ENCODE measurements at places on chromosomes 5 and 9. TPM values are rescaled to one million over a fixed set of nuclear protein-coding genes. Genes with fewer than 3 reads are reported as not detected.
A peak's percentile ranks its signal among the peaks of the same experiment; 100 is the strongest.

The CDH12 gene
- 0.02 TPM for polyA plus RNA-seq

The CCNO gene
- polyA plus RNA-seq: 0.23 TPM

The TRPM6 gene
- 0.07 TPM for polyA plus RNA-seq

The NUTM2F gene
- not detected for polyA plus RNA-seq

The ZNF608 gene
- polyA plus RNA-seq: 1.4 TPM

- no peaks in the 10 kb centered on the region for H3K27me3 ChIP-seq
- no peak overlapping the region for H3K27ac ChIP-seq
- no peak for DNase-seq
- peaks cover 17% of the 10 kb centered on the region for H3K36me3 ChIP-seq
- no peak overlapping the region for H3K4me3 ChIP-seq
Measured at GRCh38 chr5:79023348-79023747, 38.2 kb upstream of the ARSB start.

GRCh38 chr9:4305065-4305985, 5.5 kb upstream of the GLIS3 start:
- no peaks in the 10 kb centered on the region for H3K36me3 ChIP-seq
- no peak for DNase-seq
- H3K27me3 ChIP-seq: no peaks in the 10 kb centered on the region
- H3K27ac ChIP-seq: peak overlapping the region; percentile 68
- H3K4me1 ChIP-seq: peaks cover 20% of the 10 kb centered on the region

- H3K4me1 ChIP-seq: peaks cover 20% of the 10 kb centered on the region
- H3K36me3 ChIP-seq: no peaks in the 10 kb centered on the region
- no peak overlapping the region for H3K4me3 ChIP-seq
- no peaks in the 10 kb centered on the region for H3K27me3 ChIP-seq
Measured at GRCh38 chr5:140591747-140592372, 27.2 kb downstream of the SLC35A4 start.

GRCh38 chr5:149038336-149039080, 24.4 kb downstream of the SH3TC2 start:
- H3K27me3 ChIP-seq: no peaks in the 10 kb centered on the region
- H3K36me3 ChIP-seq: no peaks in the 10 kb centered on the region
- no peak overlapping the region for H3K4me3 ChIP-seq
- no peak overlapping the region for H3K27ac ChIP-seq

GRCh38 chr9:107733523-107733894, 243.9 kb upstream of the KLF4 start:
- no peak for DNase-seq
- H3K4me3 ChIP-seq: peak overlapping the region; percentile 21
- no peaks in the 10 kb centered on the region for H3K36me3 ChIP-seq

DNA sequence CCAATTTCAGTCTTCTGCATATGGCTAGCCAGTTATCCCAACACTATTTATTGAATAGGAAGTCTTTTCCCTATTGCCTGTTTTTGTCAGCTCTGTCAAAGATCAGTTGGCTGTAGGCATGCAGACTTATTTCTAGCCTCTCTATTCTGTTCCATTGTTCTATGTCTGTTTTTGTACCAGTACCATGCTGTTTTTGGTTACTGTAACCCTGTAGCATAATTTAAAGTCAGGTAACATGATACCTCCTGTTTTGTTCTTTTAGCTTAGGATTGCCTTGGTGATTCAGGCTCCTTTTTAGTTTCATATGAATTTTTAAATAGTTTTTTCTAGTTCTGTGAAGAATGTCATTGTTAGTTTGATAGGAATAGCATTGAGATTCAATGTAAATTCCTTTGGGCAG, 104.9 kb upstream of the SLCO6A1 start:
- H3K27ac ChIP-seq: no peak overlapping the region
- no peaks in the 10 kb centered on the region for H3K4me1 ChIP-seq
- H3K4me3 ChIP-seq: no peak overlapping the region
- H3K36me3 ChIP-seq: no peaks in the 10 kb centered on the region
- no peaks in the 10 kb centered on the region for H3K27me3 ChIP-seq
- DNase-seq: no peak

- H3K4me1 ChIP-seq: peaks cover 59% of the 10 kb centered on the region
- H3K27ac ChIP-seq: peak overlapping the region; percentile 98
- DNase-seq: no peak
- H3K4me3 ChIP-seq: peak overlapping the region; percentile 85
Measured at GRCh38 chr9:35729700-35730485, 2.1 kb downstream of the TLN1 start.

GRCh38 chr5:10286862-10287227, 20.9 kb downstream of the CMBL start:
- H3K27me3 ChIP-seq: no peaks in the 10 kb centered on the region
- H3K4me1 ChIP-seq: peaks cover 33% of the 10 kb centered on the region
- H3K27ac ChIP-seq: no peak overlapping the region
- no peak for DNase-seq
- H3K4me3 ChIP-seq: no peak overlapping the region
- H3K36me3 ChIP-seq: peaks cover 13% of the 10 kb centered on the region

DNA sequence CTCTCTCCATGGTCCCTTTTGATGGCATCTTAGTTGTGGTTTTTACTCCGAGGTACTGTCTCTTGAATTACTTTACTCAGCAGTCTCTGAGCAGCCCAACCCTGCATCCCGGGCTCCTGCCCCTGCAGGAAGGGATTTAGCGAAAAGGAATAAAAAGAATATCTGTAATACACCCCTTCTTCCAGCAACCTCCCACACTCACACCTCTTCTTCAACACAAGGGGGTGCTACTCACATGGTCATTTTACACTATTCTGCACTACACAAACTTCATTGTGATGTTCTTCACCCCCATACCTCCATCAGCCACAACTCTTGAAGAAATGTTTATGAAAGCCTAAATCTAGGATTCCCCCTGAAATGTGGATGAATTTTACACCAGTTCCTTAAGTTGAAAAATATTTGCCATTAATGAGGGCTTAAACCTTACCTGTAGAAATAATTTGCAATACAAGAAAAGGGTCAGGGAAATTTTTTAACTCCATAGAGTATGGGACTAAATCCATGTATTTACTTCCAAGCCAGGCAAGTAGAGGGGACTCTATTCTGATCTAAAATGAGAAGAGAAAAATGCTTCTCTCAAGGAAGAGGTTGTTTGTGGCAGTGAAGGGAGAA, 26.0 kb downstream of the TPD52L3 start:
- no peaks in the 10 kb centered on the region for H3K4me1 ChIP-seq
- no peak for DNase-seq
- H3K4me3 ChIP-seq: no peak overlapping the region
- no peaks in the 10 kb centered on the region for H3K36me3 ChIP-seq

DNA sequence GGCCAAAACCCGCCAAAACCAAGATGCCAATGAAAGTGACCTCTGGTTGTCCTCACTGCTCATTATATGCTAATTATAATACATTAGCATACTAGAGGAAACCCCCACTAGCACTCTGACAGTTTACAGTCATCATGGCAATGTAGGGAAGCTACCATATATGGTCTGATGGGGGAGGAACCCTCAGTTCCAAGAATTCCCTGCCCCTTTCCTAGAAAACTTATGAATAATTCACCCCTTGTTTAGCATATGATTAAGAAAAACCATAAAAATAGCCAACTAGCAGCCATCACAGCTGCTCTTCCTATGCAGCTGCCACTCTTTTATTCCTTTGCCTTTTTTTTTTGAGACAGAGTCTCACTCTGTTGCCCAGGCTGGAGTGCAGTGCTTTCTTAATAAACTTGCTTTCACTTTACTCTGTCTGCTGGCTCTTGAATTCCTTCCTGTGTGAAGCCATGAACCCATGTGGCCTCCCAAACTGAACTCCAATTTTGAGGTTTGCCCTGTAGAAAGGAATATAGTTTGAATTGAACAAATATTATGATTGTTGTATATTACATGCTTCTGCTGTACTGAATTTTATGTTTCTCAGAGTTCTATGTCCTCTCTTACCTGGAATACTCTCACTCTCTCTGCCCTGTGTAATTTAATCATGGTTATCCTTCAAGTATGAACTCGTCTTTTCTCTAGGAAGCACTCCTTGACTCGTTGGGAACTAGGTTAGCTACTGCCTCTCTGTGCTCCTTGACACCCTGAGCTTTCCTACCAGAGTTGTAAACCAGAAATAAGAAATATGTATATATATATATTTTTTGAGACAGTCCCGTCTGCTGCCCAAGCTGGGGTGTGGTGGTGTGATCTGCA, 59.8 kb downstream of the KIAA1958 start:
- H3K27me3 ChIP-seq: no peaks in the 10 kb centered on the region
- peaks cover 2% of the 10 kb centered on the region for H3K4me1 ChIP-seq
- no peak overlapping the region for H3K4me3 ChIP-seq
- H3K36me3 ChIP-seq: no peaks in the 10 kb centered on the region
- no peak for DNase-seq
- H3K27ac ChIP-seq: no peak overlapping the region

DNA sequence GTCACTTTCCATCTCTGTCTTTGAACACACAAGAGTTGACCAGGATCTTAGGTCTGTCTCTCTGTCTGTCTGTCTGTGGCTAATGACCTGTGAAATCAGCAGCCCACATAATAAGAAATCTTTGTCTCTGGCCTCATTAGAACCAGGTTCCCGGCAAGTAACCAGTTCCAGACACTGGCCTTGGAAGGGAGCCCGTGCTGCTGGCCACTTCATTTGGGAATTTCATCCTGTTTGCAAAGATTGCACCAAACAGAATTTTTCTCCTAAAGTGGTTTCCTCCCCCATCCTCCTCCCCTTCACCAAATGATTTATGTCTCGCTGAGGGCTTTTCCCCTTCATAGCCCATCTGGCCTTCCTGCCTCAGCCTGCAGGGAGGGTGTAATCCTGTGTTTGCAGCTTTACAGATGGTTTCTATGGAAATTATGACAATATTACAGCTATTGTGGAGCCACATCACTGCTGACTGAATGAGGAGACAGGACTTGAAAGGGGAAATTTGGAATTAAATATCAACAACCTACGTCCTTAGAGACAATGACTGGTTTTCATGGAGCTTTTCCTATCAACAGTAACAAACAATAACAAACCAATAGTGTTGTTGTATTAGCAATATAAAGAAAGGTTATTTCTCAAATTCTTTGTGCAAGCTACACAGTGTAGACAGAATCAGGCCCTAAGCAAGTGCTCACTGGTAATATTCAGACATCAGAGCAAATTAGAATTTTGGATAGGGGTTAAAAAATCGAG, 25.7 kb downstream of the DPYSL3 start:
- no peaks in the 10 kb centered on the region for H3K27me3 ChIP-seq
- no peak for DNase-seq
- H3K4me3 ChIP-seq: no peak overlapping the region
- peak overlapping the region; percentile 14 for H3K27ac ChIP-seq
- no peaks in the 10 kb centered on the region for H3K4me1 ChIP-seq

GRCh38 chr5:55932700-55933099, 62.1 kb downstream of the IL6ST start:
- no peak for DNase-seq
- H3K27ac ChIP-seq: peak overlapping the region; percentile 32
- peaks cover 6% of the 10 kb centered on the region for H3K4me1 ChIP-seq
- H3K4me3 ChIP-seq: no peak overlapping the region

GRCh38 chr9:8614926-8615440, 815.4 kb upstream of the DMAC1 start:
- no peak for DNase-seq
- H3K27me3 ChIP-seq: no peaks in the 10 kb centered on the region
- H3K4me1 ChIP-seq: no peaks in the 10 kb centered on the region
- no peaks in the 10 kb centered on the region for H3K36me3 ChIP-seq
- no peak overlapping the region for H3K4me3 ChIP-seq

GRCh38 chr5:73801686-73802085, 175.7 kb downstream of the ARHGEF28 start:
- H3K4me1 ChIP-seq: no peaks in the 10 kb centered on the region
- H3K36me3 ChIP-seq: peaks cover 7% of the 10 kb centered on the region
- no peak overlapping the region for H3K27ac ChIP-seq
- no peak overlapping the region for H3K4me3 ChIP-seq

- H3K4me1 ChIP-seq: no peaks in the 10 kb centered on the region
- H3K4me3 ChIP-seq: no peak overlapping the region
- no peak for DNase-seq
- H3K36me3 ChIP-seq: no peaks in the 10 kb centered on the region
- H3K27me3 ChIP-seq: no peaks in the 10 kb centered on the region
Measured at GRCh38 chr9:29717631-29718030, 2144.3 kb upstream of the C9orf72 start.

DNA sequence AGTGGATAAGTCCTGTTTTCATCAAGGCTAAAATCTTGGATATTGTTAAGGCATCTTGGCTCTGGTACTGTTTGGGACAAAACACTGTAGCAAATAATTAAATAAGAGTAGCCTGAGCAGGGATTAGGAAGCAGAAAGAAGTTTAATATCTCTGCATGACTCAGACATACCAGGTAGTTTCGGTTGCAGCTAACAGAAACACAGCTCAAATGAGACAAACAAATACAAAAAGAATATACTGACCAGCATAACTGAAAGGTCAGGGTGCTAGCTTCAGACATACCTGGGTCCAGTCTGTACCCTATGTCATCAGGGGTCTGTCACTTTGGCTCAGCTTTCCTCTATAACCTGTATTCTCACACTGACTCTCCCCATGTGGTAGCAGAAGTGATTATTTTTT, 156.4 kb upstream of the MAP3K1 start:
- H3K27me3 ChIP-seq: no peaks in the 10 kb centered on the region
- H3K4me3 ChIP-seq: no peak overlapping the region
- no peak overlapping the region for H3K27ac ChIP-seq

GRCh38 chr5:71872311-71872864, 153.3 kb downstream of the CARTPT start:
- H3K36me3 ChIP-seq: no peaks in the 10 kb centered on the region
- DNase-seq: no peak
- H3K4me3 ChIP-seq: no peak overlapping the region
- H3K4me1 ChIP-seq: no peaks in the 10 kb centered on the region

DNA sequence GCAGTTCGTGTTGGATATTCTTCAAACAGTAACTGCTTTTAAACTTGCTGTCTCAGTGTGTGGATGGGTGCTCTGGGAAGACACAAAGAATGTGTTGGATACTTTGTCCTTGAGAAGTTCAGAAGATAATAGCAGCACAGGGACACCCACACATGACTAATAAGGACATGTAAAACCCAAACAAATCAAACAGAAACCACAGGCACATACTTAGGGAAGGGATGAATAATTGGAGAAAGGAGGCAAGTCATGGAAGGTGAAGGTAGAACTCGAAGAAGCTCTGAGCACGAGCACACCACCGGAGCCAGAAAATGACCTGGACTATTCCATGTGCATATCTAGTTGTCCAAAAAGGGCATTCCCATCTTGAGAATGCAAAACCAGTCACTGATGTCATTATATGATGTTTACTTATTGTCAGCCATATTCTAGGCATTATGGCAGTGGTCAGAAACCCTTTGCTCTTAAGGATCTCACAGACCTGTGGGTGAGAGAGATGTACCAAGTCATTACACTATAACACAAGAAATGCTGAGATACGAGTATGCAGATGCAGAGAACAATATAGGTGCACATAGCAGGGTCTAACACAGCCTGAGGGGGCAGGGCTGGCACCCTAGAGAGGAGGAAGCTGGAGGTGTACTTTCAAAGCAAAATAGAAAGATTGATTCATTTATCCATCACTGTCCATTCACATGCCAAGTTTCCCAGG, 152.9 kb downstream of the PIK3R1 start:
- H3K27me3 ChIP-seq: no peaks in the 10 kb centered on the region
- no peaks in the 10 kb centered on the region for H3K36me3 ChIP-seq
- no peak overlapping the region for H3K4me3 ChIP-seq
- DNase-seq: no peak
- H3K27ac ChIP-seq: no peak overlapping the region
- H3K4me1 ChIP-seq: no peaks in the 10 kb centered on the region

- no peaks in the 10 kb centered on the region for H3K36me3 ChIP-seq
- no peaks in the 10 kb centered on the region for H3K27me3 ChIP-seq
- H3K27ac ChIP-seq: no peak overlapping the region
- H3K4me3 ChIP-seq: no peak overlapping the region
Measured at GRCh38 chr9:88682431-88682831, 147.5 kb downstream of the NXNL2 start.

GRCh38 chr9:93013856-93014582, 44.5 kb upstream of the SUSD3 start:
- no peaks in the 10 kb centered on the region for H3K36me3 ChIP-seq
- H3K27me3 ChIP-seq: no peaks in the 10 kb centered on the region
- DNase-seq: no peak
